ENCODE measurements at places on chromosomes 2 and 18.

DNA sequence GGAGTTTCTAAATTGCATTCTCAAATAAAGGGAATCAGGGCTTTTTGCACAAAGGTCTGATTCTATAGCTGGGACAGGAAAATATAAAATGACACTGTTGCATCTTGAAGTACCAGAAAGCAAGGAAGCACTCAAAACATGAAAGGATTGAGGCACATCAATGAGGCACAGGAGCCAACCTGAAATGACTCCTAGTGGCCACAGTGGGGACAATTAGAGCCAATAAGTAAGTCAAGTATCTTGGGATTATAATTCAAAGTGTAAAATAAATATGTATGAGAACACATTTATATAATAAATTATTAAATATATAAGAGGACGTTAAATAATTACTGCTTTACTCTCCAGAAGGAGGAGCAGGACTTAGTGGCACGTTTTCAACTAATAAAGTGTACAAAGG is 1259.5 kb upstream of the CDH2 start:
- DNase-seq: no peak

- no peak for DNase-seq
Observed at GRCh38 chr2:217698691-217699090, 304.1 kb downstream of the TNS1 start.

GRCh38 chr2:147214914-147215313 is 629.9 kb upstream of the ACVR2A start:
- DNase-seq: no peak

DNA sequence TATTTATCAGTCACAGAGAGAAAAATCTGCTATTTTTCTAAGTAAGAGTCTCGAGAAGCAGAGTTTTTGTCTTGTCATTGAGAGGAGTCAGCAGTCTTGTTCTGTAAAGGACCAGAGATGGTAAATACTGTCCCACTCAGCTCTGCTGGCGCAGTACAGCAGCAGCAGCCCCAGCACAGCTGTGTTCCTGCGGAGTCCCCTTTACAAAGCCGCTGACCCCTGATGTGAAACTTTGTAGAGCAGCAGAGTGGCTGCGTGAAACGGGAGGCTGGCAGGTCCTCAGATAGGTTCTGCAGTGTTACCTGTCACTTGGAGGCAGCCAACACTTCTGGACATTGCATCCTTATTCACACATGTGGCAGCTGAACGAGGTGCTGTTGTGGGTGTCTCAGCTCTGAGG is 45.2 kb downstream of the TMEM185B start:
- no peak for DNase-seq

DNA sequence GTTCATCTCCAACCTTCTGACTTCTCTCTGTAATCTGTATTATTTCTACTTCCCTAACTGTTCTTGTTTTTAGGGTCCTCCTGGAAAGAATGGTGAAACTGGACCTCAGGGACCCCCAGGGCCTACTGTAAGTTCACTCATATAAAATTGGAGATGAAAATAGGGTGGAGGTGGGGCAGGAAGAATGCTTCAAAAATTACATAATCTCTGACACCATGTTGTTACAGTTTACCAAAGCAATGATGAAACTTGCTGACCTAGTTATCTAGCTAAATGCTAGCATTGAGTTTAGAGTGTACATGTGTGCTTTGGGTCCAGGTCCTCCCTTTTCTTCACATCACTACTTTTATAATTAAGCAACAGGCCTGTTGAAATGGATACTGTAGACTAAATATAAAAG is 23.1 kb downstream of the COL3A1 start:
- DNase-seq: no peak

- DNase-seq: no peak
Observed at GRCh38 chr2:48265169-48266030, 264.6 kb upstream of the STON1 start.

DNA sequence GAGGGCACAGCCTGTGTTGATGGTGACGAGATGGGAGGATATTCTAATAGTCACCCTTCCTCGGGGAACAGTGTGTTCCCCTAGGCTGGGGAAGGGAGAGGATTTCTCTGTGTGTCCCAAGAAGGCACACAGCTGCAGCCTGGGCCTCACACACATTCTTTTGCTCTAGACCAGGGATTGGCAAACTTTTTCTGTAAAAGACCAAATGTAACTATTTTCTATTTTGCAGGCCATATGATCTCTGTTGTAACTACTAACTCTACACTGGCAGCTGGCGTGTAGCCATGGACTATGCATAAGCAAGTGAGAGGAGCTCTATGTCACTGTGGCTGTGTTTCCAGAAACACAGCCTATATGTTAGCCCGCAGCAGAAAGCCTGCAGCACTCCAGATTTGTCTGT is 65.8 kb downstream of the ARHGAP28 start:
- DNase-seq: no peak

DNA sequence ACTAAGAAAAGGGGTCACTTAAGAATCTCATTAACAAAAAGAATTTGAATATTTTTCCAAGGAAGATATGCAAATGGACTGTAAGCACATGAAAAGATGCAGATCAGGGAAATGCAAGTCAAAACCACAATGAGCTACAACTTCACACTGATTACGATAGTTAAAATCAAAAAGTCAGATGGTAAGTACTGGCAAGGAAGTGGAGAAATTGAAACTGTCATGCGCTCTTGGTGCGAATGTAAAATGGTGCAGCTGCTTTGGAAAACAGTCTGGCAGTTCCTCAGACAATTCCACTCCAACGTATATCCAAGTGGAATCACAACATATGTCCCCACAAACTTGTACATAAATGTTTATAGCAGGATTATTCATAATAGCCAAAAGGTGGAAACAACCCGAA is 81.4 kb downstream of the MSH2 start:
- no peak for DNase-seq
